ENCODE measurements at places on chromosomes 1 and 21.

- DNase-seq: no peak
These were observed 20.0 kb downstream of the GLRX2 start for GRCh38 chr1:193085263-193085662.

DNA sequence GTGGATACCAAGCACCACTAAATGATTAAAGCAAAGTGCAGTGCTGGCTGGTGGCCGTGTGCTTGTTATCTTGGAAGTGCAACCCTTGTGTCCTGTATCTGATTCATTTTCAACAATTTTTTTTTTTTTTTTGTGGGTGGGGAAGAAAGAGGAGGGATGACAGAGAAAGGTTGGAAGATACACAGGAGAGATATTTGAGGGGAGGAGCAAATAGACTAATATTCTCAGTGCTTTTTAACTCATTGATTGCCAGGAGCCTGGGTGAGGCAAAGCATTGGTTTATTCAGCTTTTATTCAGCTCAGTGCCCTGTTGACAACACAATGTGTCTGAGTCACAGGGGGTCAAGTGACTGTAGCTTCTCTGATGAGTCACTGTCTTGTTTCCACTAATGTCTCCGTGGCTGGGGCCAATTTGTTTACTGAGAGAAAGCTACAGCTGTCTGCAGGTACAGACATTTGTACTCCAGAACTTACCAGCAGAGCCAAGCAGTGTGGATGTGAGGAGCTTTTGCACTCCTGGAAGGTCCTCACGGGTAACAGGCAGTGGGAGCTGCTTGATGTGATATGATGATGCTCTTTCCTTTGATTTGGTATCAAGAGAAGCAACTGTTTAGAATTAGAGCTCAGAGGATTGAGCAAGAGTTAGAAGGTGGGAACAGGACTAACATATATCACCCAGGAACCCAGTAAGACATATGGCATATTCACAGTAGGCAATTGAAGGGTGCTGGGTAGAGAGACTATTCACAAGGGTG lies 23.6 kb upstream of the DNM3 start:
- DNase-seq: no peak

- DNase-seq: no peak
These were observed 10.7 kb upstream of the NPHP4 start for GRCh38 chr1:6002714-6003501.

DNA sequence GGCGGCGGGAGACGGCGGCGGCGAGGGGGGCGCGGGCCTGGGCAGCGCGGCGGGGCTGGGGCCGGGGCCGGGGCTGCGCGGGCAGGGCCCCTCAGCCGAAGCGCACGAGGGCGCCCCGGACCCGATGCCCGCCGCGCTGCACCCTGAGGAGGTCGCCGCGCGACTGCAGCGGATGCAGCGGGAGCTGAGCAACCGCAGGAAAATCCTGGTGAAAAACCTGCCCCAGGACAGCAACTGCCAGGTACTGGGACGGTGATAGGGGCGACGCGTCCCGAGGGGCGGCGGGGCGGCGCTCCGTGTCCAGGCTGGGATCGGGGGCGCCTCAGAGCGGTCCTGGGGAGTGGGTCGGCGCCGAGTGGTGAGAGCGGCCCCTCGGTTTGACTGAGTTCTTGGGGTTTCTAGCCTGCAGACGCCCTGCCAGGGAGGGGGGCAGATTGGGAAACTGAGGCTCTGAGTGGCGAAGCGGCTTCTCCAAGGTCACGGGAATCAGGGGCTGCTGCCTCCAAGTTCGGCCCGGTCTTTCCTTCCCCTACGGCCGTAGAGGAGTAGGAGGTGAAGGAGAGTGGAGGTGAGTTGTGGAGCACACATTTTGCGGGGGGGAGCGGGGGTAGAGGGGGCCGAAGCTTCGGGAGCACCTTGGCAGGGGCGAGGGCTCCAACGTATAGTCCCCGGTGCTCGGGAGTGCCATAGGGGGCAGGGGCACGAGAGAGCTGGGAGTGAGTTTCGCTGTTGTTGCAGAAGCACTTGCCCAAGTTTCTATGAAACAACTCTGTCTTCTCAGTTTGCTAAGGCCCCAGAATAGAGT lies 508 bp downstream of the RAVER2 start:
- no peak for DNase-seq

- DNase-seq: no peak
These were observed 6.5 kb downstream of the DEGS1 start for GRCh38 chr1:224189561-224189960.

GRCh38 chr1:87914396-87914795 lies 585.7 kb downstream of the LMO4 start:
- DNase-seq: no peak

GRCh38 chr1:153646672-153647345 lies 11.7 kb upstream of the SNAPIN start:
- no peak for DNase-seq

DNA sequence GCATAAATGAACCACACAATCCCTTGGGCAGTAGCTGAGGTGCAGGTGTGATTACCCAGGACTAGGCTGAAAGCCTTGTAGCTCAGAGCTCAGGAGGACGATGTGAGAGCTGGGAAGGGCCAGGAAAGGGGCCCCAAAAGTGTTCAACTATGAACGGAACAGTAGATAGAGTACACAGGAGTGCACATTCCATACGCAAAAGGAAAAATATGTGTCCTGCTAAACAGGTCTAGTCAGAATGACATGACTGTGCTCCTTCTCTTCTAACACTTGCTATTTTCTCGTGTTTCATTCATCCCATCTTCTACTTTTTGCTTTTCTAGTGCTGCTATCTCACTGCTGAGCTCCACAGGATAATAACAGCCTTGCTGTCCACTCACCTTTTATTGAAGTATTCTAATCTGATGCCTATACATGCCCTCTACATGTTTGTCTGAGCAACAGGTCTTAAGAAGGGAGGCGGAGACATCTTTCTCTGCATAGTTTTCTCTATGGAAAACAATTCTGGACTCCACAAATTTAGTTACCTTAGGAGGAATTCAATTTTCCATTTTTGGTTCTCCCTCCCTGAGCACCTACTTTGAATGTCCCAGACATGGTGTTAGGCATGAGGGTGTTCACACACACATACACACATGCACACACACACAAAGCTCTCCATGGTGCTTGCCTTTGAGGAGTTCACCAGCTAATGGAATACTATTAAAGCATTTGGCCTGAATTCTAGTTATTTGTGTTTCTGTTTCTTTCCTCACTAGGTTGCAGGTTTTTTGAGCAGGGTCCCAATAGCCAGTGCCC lies 3.4 kb downstream of the S100A10 start:
- no peak for DNase-seq

GRCh38 chr1:116496380-116496779 lies 74.4 kb downstream of the CD58 start:
- no peak for DNase-seq

- DNase-seq: no peak
These were observed 70.2 kb upstream of the CDC42BPA start for GRCh38 chr1:227388214-227389168.

- no peak for DNase-seq
These were observed 171.9 kb downstream of the COL24A1 start for GRCh38 chr1:85984636-85985035.

- DNase-seq: peak; percentile 10
These were observed 7.5 kb upstream of the ZNF648 start for GRCh38 chr1:182069028-182069466.

DNA sequence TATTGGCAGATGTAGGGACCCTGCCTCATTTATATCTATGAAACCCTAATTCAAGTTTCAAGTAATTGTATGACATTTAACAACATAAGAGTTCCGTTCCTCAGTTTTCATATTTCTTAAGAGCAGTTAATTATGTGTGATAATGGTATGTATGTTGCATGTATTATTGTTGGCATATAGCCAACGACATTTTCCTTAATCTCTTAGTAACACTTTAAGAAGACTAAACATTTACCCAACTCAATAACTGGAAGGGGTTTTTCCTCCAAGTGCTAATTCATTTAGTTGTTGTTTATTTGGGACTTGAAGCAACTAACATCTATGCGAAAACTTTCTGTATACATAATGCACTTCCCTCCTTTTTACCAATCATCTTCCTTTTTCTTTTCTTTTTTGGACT lies 1.5 kb upstream of the RALGPS2 start:
- DNase-seq: no peak

DNA sequence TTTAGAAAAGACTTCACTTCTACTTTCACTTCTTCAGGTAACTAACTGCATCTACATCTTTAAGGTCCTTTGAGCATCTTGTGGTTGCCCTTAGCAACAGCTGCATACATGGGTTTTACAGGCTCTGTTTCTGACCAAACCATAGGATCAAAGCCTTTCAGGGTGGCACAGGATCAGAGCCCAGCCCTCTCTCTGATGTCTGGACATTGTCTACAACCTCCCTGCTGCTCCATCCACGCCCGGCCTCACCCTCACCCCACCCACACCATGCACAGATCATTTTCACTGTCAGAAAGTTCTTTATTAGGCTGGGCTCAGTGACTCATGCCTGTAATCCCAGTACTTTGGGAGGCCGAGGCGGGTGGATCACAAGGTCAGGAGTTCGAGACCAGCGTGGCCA lies 5.2 kb downstream of the NCF2 start:
- DNase-seq: no peak

DNA sequence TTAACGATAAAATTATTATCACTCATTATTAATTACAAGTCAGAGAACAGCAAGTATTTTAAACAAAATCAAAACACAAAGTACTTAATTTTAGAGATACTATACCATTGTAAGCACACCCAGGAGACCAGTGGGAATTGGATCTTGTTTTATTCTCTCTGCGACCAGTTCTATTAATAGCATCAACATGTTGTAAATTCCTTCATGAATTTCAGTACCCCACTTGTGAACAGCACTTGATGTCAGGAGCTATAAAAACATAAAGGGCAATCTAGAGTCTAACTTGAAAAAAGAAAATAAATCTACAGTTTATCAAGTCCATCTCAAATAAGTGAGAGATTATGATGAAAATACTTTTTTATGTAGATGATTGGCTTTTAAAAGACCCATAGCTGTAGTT lies 42.9 kb downstream of the USP24 start:
- DNase-seq: no peak

DNA sequence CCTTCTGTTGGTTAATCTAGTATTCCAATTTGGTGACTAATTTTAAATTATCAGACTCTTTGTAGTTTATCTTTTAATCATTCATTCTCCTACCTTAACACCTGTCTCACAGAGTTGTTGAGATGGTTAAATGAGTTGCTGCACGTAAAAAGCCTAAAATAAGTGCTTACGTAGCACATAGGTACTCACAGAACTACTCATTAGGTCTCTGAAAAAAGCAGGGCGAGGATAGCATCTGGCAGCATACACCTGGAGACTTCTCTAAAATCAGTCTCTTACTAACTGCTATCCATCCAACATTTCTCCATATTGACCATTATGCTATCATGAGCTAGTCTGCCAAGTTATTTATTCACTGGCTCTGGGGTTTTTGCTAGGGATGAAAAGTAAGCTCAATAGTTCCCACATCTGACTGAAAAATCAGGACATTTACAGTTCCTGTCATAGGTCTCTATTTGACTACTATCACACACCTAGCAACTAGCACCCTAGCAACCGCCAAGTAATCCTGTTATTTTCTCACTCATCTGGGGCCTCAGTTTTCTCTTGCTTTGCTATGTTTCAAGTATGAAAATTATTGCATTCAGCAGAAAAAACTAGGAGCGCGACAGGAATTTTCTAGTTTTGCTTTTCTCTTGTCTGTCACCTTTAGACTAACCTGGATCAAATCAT lies 11.2 kb downstream of the CSDE1 start:
- DNase-seq: no peak
